Endothelial cell (in vitro differentiated cells): ENCODE measurements at places on chromosomes 3 and 15.

GRCh38 chr3:60095516-60095915 lies 1045.7 kb upstream of the CFAP20DC start:
- DNase-seq, result no peak

DNA sequence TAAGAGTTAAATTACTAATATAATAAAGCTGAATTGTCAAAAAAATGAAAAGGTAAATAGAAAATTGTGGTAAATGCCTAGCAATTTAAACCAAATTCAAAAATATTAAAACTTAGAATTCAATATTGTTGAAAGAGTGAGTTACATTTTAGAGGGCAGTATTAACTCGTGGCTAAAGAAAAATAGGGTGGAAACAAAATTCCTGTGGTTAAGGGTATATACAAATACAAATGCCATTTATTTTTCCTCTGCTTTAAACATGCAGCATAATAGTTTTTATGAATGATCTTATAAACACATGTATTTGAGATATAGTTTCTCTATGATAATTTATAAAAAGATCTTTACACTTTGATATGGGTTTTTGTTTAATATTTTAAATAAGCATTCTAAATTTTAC lies 79.0 kb downstream of the NEDD4 start:
- no peak for DNase-seq

DNA sequence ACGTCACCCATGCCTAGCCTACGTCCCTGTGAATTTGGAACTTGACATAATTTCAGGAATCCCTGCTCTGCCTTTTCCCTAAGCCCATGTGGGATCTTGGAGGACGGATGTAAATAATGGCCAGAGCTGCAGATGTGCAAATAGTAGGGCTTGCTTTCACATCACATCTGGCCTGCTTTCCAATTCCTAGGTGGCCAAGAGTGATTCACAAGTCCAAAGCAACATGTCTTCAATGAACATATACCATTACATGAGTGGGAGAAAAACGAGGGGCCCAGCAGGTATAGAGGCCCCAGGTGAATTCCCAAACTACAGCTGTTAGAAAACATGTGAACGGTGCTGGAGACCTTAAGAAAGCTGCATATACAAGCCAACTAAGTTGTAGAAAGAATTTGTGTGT lies 214.6 kb downstream of the MAGI1 start:
- no peak for DNase-seq

DNA sequence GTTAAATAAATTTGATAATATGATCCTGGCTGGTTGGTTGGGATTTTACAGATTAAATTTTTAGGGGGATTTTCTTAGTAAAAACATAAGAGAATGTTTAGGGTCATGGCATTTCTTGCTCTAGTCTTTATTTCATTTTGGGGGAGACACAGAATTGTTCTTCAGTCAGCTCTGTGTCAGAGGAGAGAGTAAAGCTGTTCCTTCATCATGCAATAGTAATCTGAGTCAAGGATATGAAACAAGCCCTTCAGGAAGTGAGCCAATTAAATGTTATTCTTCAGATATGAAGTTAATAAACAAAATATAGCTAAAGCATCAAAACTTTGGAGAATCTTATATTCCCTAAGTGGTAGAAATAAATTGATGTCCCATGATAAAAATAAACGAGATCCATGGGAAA lies 22.9 kb upstream of the SLC4A7 start:
- no peak for DNase-seq

DNA sequence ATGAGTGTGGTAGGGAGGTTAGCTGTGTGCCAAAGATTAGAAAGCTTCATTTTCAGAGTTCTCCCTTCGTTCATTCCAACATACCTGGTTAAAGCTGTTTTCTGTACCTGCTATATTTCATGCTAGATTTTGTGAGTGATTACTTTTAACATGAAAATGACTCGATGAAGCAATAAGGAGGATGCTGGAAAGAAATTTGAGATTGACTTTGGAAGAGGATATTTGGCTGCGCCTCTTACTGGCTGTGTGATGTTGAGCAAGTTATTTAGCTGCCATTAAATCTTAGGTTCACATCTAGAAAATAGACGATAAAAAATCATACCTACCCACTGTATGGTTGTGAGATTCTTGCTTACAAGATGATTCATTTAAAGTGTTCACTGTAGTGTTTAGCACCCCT lies 288.7 kb downstream of the ZIC4 start:
- no peak for DNase-seq

GRCh38 chr15:45802140-45802539 lies 167.3 kb downstream of the SQOR start:
- no peak for DNase-seq

DNA sequence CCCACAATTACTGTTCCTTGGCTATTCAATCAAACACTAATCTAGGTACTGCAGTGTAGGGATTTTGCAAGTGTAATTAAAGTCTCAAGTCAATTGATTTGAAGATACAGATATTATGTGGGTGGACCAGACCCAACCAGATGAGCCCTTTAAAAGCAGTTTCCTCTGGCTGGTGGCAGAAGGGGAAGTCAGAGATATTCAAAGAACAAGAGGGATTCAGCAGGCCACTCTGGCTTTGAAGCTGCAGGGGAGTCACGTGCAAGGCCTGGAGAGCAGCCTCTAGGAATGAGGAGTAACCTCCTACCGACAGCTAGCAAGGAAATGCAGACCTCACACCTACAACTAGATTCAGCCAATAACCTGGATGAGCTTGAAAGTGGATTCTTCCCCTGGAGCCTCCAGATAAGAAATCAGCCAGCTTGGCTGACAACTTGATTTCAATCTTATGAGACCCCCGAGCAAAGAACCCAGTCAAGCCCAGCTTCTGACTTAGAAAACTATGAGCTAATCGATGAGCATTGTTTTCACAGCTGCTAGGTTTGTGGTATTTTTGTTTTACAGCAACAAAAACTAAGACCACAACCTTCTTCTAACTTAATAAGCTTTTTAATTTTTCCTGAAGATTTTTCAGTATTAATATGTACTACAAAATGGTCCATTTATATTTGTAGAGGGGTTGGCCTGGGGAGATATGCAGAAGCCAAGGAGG lies 13.4 kb downstream of the HACD2 start:
- peak; percentile 16 for DNase-seq

- DNase-seq, result no peak
Observed at GRCh38 chr3:171239757-171240503, 213.4 kb upstream of the SLC2A2 start.

DNA sequence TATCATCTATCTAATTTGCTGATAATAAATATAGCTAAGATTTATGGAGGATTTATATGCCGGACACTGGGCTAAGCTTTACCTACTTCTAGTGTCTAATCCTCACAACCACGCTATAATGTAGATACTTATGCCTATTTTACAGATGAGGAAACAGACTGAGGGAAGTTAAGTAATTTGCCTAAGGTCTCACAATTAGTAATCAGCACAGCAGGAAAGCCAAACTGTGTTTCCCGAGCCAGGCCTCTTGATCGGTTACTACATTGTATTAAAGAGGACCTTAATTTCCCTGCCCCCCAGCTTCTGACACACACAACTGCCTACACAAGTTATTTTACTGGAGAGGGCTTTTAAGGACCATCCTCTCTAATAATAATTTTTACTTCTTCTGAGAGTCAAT lies 40.9 kb downstream of the ONECUT1 start:
- no peak for DNase-seq

- no peak for DNase-seq
Observed at GRCh38 chr15:74907163-74907870, 666 bp upstream of the FAM219B start.

DNA sequence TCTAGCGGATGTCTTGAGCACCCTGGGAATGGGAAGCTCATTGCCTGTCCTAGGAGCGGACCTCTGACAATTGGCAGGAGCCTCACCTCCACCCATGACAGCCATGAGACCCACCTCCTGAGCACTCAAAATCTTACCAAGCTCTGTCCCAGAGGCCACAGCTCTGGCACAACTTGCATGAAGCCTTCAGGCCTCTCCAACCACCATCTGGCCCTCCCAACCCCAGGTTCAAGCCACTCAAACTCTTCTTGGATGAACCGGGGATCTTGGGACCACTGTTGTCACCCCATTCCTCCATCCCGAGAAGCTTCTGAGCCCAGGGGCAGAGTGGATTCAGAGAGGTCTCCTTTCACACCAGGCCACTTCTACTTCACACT lies 1.5 kb downstream of the VIPR1 start:
- DNase-seq, result no peak

GRCh38 chr3:69088063-69088462 lies 3.3 kb downstream of the ARL6IP5 start:
- no peak for DNase-seq

- DNase-seq, result no peak
Observed at GRCh38 chr3:46926871-46927717, 49.5 kb downstream of the CCDC12 start.

DNA sequence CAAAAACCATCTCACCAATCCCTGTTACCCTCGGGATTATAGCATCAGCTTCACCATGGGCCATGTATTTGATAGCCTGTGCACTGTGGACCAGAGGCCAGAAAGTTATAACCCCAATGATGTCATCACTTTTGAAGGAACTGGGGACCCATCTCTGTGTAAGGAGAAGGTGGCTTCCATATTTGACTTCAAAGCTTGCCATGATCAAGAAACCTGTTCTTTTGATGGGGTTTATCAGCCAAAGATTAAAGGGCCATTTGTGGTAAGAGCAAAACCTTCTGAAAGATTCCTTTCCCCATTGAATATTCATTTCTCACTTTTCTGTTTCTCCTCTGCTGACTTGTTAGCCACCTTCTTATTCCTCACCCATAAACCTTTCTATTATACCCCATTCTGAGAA lies 34.3 kb upstream of the RPL14 start:
- no peak for DNase-seq

GRCh38 chr3:35322070-35322469 lies 317.3 kb upstream of the ARPP21 start:
- no peak for DNase-seq

GRCh38 chr3:72034986-72035385 lies 250.0 kb upstream of the PROK2 start:
- no peak for DNase-seq
